ENCODE measurements at places on chromosomes 4 and X.
A peak's percentile ranks its signal among the peaks of the same experiment; 100 is the strongest.

DNA sequence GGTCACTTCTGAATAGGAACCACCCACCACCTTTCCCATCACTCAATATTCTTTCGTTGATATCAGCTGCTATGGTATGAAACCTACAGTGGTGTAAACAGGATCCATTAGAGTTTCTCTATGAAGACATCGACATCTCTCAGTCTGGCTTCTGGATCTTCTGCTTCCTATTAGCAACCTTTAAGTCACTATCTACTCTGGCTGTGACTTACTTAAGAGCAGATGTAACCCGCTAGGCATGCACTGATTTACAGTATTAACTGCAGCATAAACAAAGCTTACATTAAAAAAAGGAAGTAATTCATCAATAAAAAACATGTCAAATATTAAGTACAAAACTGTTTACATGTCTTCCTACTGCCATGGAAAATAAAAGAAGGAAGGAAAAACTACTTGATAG lies 96.4 kb downstream of the ANAPC10 start:
- no peak for DNase-seq

- no peak for DNase-seq
Measured at GRCh38 chr4:16661813-16662212, 236.6 kb downstream of the LDB2 start.

- no peak for DNase-seq
Measured at GRCh38 chrX:44203791-44204190, 139.7 kb downstream of the EFHC2 start.

DNA sequence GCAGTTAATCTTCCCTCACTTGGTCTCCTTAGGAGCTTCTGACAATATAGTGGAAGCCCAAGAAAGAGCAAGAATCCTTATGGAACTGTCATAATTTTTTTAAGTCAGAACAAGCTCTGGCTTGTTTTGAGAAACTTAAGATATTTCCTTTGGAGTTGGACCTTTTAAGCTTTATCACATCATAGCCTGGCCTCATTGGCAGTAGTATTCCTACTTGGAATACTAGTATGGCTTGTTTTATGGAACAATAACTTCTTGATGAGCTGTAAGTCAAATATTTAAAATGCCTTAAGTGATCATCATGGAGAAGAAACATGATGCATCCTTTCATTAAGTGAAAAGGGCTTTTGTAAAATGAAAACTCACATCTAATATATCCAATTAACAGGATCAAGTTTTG lies 78.0 kb upstream of the NRK start:
- no peak for DNase-seq

GRCh38 chrX:66163849-66164411 lies at the start of gene HEPH:
HEPH (plus strand) TSS chrX:66164247; CDS start chrX:66170571, 6,324 bp downstream.
- DNase-seq: no peak

DNA sequence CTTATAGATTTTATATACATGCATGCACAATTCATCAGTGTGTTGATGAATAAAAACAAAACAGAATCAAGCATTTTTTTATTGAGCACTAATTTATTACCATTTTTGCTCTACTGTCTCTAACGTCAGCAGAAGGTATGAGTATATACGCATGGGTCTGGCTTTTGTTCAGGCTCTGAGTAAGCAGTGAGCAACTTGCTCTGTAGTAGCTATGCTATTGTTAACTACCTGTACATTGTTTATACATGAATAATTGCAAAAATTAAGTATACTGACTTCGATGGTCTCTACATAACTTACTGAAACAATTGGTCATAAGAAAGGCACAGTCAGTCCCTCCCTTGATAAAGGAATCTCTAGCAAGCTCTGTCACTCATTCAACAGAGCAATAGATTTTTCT lies 122.9 kb downstream of the RS1 start:
- no peak for DNase-seq

DNA sequence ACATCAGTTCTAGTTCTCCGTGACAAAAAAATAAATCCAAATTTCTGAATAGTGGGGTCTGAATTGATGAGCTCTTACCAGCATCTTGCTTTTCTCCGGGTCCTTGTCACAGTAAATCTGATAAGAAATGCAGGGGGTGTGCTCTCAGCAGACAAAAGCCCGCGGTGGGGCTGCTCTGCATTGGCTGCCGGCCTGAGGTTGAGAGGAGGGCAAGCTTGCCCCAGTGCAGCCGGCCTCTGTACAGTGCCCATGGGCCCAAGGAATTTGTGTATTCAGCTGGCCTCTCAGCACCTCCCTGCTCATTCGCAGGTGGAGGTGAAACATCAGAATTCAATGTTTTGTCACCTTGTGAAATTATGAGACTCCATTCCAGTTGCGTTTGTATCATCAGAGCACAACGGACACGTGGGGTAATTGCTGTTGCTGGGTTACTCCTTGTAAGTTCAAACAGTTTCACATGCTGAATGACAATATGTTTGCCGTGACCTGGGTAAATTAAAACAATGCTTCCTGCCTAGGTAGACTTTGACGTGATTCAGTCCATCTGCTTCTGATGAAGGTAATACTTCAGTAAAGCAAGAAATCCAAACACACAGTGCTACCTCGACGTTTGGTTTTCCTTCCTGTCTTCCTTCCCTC lies 596.4 kb downstream of the MID1IP1 start:
- DNase-seq: no peak

DNA sequence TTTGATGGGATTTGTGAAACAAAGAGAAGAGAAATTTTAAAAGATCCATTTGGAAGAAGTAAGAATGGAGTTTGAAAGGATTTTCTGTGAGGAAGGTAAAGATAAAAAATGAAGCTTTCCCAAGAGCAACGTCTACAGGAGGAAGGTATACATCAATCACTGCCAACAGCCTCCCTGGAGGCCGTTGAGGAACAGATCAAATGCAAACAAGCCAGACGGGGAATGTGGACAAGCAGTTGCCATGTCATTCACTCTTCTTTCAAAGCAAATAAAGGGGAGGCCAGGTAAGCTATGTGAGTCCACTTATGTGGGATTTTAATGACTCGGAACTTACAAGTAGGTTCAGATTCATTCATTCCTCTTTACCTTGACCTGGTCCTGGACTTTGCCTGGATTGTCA lies 1020.5 kb upstream of the AGA start:
- no peak for DNase-seq

GRCh38 chr4:64417974-64418373 lies 8.7 kb upstream of the TECRL start:
- DNase-seq: peak; percentile 66

DNA sequence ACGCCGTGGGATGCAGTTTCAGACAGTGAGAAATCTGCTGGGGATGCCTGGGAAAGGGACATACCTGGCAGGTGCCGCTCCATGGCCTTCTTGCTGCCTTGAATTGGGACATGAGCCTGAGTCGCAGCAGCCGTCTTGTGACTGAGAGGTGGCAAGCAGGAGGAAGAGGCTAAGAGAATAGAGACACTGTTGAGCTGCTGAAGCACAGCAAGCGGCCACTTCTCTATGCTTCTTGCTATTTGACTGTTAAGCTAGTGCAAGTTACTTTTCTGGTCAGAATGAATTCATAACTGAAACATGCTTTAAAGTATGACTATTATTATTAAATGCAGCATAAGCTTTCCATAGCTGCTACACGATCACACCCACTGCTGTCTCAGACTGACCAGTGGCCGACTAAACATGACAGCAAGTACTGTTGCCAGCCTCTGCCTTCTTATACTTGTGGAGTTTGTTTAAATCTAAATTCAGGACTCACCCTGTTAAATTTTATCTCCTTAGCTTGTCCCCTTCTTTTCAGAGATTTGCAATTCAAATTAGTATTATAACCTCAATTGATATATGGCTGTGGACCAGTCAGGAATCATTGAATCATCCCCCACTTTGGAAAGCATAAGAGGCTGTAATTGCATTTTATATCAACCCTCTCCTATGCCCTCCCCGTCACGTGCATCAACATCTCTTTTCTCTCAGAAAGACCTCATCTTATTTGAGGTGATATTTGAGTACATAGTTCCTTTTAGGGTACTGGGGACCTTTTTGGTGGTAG lies 24.8 kb upstream of the ACSL1 start:
- no peak for DNase-seq

- no peak for DNase-seq
Measured at GRCh38 chr4:44791831-44792230, 65.5 kb upstream of the GNPDA2 start.

DNA sequence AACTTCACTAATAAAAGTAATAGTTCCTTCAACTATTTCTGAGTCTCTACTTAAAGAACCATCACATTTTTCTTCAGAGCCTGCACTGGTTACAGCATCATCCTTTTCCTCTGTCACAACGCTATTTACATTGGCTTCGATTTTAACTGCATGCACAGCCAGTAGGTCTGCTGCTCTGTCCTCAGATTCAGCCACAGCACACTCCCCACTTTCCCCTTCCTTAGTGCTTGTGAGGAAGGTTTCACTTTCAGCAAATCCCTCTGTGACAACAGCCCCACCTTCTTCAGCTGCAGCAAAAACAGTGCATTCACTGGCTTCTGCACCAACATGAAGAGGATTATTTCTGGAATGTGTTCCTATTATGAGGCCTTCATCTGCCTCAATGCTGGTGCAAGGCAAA lies 25.7 kb downstream of the BOD1L1 start:
- DNase-seq: no peak

- no peak for DNase-seq
Measured at GRCh38 chr4:154018659-154019058, 229.8 kb upstream of the SFRP2 start.

DNA sequence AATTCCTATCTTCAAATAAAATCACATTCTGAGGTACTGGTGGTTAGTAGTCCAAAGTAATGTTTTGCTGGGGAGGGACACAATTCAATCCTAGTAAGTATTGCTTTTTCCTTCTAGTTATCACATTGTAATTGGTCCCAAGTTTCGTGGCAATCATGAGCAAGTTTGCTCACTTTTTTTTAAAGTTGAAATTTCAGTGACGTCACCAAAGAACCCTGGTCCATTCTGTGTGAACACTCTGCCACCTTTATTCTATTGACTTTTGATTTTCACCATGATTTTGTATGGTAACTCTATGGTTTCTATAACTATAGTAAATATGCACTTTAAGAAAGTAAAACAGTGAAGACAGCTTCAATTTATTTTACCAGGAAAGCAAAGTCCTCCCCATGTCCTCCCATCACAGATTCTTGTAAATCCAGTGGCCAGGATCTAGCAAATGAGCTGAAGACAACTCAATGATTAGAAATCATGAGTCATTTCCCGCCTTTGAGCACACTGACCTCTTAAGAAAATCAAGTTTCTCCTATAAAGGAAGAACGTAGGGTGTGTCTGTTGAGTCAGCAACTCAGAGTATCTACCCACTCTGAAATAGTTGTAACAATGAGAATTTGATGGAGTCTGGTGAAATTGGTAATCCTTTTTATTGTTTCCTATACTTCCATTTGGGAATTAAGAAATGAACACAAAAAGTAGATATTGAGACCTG lies 1306.6 kb upstream of the PABPC4L start:
- DNase-seq: no peak

GRCh38 chr4:138259824-138260223 lies 17.7 kb upstream of the SLC7A11 start:
- DNase-seq: no peak

DNA sequence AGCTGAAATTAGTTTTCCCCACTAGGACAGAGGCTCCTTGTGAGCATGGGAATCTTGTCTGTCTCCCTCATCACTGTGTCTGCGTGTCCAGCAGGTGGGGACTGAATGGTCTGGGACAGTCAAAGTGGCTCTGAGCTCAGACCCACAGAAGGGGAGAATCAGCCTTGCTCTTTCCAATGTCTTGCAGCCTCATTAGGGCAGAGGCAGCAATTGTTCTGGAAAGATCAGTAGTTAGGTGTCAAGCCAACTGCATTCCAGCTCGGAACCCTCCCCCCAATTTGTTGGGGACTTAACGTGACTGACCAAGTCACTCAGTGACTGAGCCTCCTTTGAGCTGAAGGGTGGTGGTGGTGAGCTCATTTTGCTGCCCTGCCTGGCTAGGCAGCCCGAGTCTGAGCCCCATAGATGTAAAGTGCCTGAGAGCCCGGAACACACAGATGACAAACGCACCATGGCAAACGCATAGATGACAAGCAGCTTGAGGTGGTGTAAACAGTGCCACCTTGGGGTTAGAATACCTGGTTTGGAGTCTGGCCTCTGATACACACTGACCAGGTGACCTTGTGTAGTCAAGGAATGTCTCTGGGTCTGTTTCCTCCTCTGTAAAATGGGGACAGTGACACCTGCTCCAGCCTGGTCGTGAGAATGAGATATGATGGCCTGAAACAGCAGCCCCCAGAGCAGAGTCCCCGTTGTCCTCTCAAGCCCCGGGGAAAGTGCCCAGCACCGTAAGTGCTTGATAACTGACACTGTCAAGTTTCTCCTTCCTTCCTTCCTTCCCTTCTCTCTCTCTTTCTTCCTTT lies 2.7 kb upstream of the SORCS2 start:
- DNase-seq: no peak

DNA sequence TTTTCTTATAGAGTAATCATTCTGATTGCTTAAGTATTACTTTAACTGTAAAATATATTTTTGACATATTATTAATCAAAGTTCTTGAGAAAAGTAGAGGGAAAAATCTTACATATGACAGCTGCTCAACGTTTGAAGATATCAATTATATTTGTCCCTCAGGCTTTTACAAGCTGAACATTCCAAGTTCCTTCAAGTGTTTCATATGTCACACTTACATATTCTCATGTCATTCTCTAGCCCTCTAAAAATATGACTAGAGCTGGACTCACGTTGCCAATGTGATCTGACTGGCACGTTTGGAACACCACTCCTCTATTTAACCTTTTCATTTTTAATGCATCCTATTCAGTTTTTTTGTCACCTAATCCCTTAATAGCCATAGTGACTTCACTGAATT lies 492.9 kb downstream of the PCDH18 start:
- DNase-seq: no peak
